Stimulated activated CD4-positive, alpha-beta T cell treated with anti-CD3 and anti-CD28 coated beads, Interleukin-2, amount 100 ng/mL, for 48 hours (primary cell): ENCODE measurements at places on chromosomes 6 and 20.
A peak's percentile ranks its signal among the peaks of the same experiment; 100 is the strongest.

DNA sequence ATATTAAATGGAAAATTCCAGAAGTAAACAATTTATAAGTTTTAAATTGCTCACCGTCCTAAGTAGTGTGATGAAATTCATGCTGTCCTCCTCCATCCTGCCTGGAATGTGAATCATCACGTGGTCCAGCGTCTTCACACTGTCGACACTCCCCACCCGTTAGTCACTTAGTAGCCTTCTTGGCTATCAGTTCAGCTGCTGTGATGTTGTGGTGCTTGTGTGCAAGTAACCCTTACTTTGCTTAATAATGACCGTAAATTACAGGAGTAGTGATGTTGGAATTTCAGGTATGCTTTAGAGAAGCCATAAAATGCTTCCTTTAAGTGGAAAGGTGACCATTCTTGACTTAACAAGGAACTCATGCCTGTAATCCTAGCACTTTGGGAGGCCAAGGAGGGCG lies 25.2 kb downstream of the RIOK1 start:
- no peak for DNase-seq

- no peak for DNase-seq
These were observed 43.5 kb downstream of the FAM229B start for GRCh38 chr6:112130878-112131277.

DNA sequence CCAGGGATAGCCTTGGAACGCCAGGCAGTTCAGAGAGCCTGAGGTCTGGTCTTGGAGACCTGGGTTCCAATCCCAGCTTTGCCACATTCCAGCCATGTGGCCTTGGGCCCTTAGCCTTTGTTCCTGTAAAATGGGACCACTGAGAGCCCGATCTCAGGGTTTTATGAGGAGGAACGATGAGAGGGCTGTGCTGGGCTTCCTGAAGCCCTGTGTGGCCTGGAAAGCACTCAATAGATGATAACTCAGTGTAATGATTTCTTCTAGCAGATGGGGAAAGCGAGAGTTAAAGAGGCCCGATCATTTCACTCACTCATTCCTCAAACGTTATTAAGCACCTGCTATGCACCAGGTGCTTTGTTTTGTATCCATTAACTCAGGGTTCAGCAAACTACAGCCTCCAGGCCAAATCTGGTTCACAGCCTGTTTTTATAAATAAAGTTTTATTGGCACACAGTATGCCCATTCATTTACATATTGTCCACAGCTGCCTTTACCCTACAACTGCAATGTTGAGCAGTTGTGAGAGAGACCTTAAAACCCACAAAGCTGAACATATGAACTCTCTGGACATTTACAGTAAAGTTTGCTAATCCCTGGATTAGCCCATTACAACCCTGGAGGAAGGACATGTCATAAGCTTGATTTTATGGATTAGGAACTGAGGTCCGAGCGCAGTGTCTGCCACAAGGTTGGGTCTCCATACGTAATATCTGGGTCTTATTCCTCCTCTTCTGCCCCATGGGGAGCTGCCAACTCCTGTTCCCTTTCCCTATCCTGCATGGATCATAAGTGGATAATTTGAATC lies 90.4 kb downstream of the CEBPB start:
- no peak for DNase-seq

GRCh38 chr6:55182016-55182650 lies 7.8 kb downstream of the HCRTR2 start:
- DNase-seq: no peak

DNA sequence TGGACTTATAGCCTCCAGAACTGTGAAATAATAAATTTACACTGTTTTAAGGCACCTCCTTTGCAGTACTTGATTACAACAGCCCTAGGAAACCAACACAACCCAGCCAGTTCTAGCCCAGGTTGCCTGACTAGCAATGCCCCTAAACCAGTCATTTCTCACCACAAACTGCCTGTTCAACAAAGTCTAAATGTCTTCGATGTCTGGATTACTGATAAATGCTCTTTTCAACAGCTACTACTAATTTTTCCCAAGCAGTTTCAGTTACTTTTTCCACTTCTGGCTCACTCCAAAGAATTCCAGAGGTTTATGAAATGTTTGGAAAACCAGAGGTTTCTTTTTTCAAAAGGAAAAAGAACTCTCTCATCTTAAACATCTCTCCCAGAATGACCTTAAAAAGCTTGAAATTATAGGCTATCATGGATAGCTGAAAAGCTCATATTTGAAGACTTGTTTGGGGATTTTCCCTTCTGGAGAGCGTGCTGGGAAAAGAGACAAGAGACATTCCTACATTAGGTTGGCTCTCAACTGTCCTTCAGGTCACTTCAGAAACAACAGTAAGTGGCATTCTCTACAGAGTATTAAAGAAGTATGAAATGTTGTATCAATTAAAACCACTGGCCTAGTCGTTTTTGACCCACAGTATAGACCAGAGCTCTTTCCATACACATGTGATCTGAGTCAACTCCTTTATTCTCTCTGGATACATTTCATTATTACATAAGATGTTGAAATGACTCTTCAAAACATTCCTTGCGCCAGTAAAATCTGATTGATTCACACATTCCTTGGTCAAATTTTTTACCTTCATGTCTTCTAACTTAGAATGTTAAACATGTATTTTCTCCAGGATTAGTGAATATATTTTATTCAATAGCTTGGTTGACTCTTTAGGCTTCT lies 265.9 kb downstream of the COL12A1 start:
- no peak for DNase-seq

GRCh38 chr6:157203312-157203744 lies 120.0 kb downstream of the TMEM242 start:
- no peak for DNase-seq

GRCh38 chr6:24774696-24775519 lies at the start of gene GMNN:
TSS of gene GMNN (plus strand) at chr6:24774937. CDS start at chr6:24777247, 2,310 bp downstream.
- DNase-seq: peak; percentile 99

GRCh38 chr6:158667360-158667981 lies 17.6 kb downstream of the SYTL3 start:
- no peak for DNase-seq

GRCh38 chr6:89385156-89385667 lies 26.9 kb downstream of the RRAGD start:
- no peak for DNase-seq

GRCh38 chr6:107565165-107565723 lies 75.3 kb downstream of the SOBP start:
- DNase-seq: no peak

GRCh38 chr20:1184638-1185315 lies at the start of gene TMEM74B:
TSS of gene TMEM74B (minus strand) at chr20:1184981. CDS start at chr20:1183801, 1,180 bp downstream.
- no peak for DNase-seq

- no peak for DNase-seq
These were observed 107.1 kb downstream of the UNC5CL start for GRCh38 chr6:40931931-40932330.

DNA sequence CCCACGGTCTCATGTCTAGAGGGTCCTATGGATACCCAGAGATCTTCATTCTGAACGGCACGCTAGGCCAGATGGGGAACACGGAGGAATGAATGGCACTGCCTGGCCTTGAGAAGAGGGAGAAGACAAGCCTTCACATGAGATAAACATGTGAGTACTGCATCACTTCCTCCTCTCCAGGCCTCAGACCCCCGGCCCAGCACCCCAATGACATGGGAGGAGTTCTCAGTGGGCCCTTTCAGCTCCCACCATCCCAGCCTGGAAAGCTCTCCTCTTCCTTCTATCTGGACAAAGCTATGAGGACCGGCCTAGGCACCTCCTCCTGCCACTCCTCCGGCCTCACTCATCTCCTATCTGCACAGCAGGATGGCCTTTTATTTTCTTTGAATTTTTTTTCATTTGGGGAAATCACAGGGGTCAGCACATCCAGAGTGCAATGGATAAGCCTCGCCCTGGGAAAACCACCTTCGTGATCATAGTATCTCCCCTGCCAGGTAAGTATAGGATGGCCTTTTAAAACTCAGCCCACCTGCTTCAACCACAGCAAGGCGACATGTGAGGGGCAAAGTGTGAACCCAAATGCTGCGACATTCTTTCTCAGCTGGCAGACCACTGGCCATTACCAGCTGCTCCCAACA lies 39.2 kb upstream of the CDKN1A start:
- DNase-seq: no peak

- DNase-seq: no peak
These were observed 50.0 kb downstream of the SLC23A2 start for GRCh38 chr20:4951299-4951698.

DNA sequence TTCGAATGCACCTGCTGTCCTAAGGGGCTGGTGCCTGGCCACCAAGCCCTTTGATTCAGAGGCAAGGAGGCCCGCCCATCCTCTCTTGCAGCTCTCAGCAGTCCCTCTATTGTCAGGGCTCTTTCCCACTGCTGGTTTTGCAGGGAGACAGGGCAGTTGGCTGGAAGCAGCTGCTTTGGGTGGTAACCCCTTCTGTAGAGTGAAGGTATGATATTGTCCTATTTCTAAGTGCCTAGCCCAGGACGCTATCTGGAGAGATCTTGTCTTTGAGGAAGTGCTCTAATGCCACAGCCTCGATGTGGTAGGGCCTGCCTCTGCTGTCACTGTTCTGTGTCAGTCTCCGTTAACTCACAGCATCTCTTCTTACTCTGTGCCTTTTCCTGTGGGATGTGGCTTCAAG lies 5.6 kb downstream of the PLCG1 start:
- no peak for DNase-seq

DNA sequence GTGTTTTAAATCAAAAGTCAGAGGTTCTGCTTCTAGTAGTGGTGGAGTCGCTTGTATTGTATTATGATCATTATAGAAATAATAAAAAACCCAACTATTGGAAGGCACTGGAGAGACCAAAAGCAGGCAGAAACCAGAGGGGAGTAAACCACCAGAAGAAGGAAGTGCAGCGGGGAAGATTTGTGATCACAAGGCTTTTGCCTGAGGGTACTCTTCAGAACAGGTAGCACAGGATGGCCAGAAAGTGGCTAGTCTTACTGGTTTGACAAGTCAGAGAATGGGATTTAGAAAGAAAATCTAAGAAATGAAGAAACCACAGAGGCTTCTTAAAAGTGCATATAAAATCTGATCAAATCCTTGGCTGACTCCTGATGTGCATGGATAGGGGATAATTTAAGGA lies 24.0 kb downstream of the MAPK13 start:
- no peak for DNase-seq

GRCh38 chr6:132961122-132961521 lies 146.8 kb downstream of the RPS12 start:
- DNase-seq: no peak

- DNase-seq: no peak
These were observed 4.2 kb downstream of the RIMS4 start for GRCh38 chr20:44805979-44806620.

GRCh38 chr6:74731204-74731603 lies 474.6 kb downstream of the COL12A1 start:
- no peak for DNase-seq

GRCh38 chr6:166636934-166637333 lies 9.9 kb upstream of the RPS6KA2 start:
- no peak for DNase-seq

- no peak for DNase-seq
These were observed 102.6 kb downstream of the CD109 start for GRCh38 chr6:73798592-73798991.

- peak; percentile 33 for DNase-seq
These were observed 11.5 kb upstream of the MEP1A start for GRCh38 chr6:46781478-46782378.

DNA sequence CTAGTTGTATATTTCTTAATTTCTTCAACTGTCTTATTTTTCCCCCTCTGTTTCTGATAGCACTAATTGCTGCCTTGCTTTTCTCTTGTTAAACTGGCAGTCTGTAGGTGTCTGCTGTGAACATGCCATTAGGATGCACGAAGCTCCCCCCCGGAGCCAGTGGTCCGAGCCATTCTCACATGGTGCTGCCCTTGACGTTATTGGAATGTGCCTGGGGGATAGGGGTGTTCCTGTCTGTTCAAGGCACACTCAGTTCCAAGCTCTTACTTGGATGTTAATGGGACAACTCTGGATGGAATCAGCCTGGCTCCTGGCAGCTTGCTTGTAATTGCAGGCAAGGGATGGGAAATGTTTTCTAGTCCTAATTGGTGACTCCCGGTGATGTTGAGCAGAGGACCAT lies 68.4 kb downstream of the RREB1 start:
- DNase-seq: no peak

DNA sequence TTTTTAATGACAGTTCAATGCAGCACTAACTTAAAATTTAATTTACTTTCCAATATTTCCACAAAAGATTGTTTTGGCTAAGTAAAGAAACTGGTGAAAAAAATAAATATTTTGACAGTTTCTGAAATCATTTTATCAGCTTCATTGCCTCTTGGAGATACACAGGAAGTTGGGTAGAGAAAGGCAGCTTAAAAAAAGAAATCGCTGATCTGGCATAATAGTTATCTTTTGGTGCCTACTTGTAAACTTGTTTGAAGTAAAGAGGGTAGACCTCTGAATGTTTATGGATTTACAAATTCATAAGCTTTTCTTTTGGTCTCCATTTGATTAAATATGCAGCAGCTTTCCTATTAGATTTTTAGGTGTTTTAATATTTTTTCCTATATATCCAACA lies 103.4 kb downstream of the RTN4IP1 start:
- DNase-seq: no peak

- no peak for DNase-seq
These were observed 1.1 kb upstream of the MYB start for GRCh38 chr6:135179920-135180541.

DNA sequence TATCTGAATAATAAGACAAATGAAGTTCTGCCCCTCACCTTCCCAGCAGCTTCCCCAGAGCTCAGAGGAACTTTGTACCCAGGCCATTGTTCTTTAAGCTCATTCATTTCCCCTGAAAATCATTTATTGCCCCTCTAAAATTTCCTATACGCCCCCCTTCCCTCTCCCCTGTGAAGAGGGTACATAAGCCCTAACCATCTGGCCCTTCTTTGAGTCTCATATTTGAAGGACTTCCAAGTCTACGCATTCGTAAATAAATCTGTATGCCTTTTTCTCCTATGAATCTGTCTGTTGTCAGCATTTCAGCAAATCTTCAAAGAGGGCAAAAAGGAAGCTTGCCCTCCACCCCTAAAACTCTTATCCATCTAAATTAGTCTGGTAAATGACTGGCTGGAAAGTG lies 73.1 kb upstream of the DST start:
- no peak for DNase-seq

DNA sequence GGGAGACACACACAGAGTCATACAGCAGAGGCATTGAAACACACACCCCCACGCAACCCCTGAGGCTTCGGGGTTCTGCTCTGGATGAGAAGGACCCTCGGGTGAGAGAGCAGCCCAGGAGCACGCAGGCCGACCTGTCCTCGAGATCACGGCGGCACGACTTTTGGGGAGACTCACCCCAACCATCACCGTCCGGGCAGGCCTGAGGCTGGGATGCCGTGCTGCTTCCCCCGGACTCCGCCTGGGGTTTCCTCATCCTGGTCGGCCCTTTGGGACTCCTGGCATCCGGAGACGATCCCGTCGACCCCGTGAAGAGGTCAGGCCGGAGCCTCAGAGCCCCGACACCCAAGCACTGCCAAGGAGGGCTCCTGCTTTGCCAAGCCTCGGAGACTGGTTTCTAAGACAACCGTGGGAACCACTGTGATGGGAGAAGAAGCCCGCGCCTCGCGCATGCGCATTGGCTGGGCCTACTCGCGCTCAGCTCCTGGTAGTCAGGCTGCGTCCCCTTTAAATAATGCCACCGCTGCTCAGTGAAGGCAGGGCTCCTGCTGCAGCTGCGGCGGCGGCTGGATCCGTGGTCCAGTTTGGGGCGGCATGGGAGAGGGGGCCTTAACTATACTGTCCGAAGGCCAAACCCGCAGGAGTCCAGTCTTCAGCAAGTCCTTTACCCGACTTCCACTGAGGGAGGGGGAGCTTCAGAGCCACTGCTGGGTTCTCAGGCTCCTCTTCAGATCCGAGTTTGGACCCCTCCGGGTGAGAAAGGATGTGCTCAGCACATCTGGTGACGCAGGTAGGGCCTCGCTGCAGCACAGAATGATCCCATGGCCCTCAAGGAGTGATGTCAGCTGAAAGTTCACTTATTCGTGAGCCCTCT lies 171.4 kb upstream of the ZNF337 start:
- DNase-seq: peak; percentile 62

GRCh38 chr6:141726248-141726647 lies 406.5 kb upstream of the GJE1 start:
- DNase-seq: no peak
